ENCODE measurements at places on chromosomes 12 and 14. TPM values are rescaled to one million over a fixed set of nuclear protein-coding genes. Genes with fewer than 3 reads are reported as not detected.

PAPLN gene
- 0.75 TPM for total RNA-seq

C12orf60 gene
- total RNA-seq: 2.2 TPM

ZC3H14 gene
- 93.2 TPM for total RNA-seq

RFLNA gene
- total RNA-seq: 1.1 TPM

GRCh38 chr14:98958048-98958631 is 313.9 kb downstream of the BCL11B start:
- no peaks in the 10 kb centered on the region for H3K36me3 ChIP-seq
- no peaks in the 10 kb centered on the region for H3K27me3 ChIP-seq
- no peak for DNase-seq
- no peaks in the 10 kb centered on the region for H3K4me1 ChIP-seq
- H3K27ac ChIP-seq: no peak overlapping the region

- peak overlapping the region; percentile 68 for H3K27ac ChIP-seq
- no peak for DNase-seq
- H3K4me1 ChIP-seq: peaks cover 77% of the 10 kb centered on the region
- H3K36me3 ChIP-seq: no peaks in the 10 kb centered on the region
- no peak overlapping the region for H3K4me3 ChIP-seq
Measured at GRCh38 chr14:91374287-91374878, 43.2 kb downstream of the CCDC88C start.

DNA sequence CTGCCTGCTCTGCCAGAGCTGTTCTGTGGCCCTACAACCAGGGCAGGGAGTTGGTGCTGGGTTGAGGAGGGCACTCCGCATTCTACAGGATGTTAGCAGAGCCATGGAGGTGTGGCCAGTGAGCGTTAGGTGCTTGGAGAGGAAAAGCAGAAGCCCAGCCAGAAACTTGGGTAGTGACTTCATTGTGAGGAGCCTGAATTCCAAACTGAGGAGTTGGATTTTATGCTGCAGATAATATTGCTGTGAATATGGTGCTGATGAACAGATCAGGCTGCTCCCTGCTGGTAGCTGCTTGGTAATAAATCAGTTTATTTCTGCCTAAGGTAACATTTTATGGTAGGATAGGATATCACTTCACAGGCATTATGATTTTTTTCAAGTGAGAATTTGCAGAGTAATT is 7.1 kb upstream of the CCDC175 start:
- peaks cover 39% of the 10 kb centered on the region for H3K4me1 ChIP-seq
- no peaks in the 10 kb centered on the region for H3K36me3 ChIP-seq
- H3K27ac ChIP-seq: no peak overlapping the region
- H3K27me3 ChIP-seq: no peaks in the 10 kb centered on the region
- DNase-seq: peak; percentile 69

GRCh38 chr14:44154874-44155273 is 352.2 kb downstream of the FSCB start:
- no peaks in the 10 kb centered on the region for H3K27me3 ChIP-seq
- no peak overlapping the region for H3K27ac ChIP-seq
- no peaks in the 10 kb centered on the region for H3K36me3 ChIP-seq
- no peak for DNase-seq

DNA sequence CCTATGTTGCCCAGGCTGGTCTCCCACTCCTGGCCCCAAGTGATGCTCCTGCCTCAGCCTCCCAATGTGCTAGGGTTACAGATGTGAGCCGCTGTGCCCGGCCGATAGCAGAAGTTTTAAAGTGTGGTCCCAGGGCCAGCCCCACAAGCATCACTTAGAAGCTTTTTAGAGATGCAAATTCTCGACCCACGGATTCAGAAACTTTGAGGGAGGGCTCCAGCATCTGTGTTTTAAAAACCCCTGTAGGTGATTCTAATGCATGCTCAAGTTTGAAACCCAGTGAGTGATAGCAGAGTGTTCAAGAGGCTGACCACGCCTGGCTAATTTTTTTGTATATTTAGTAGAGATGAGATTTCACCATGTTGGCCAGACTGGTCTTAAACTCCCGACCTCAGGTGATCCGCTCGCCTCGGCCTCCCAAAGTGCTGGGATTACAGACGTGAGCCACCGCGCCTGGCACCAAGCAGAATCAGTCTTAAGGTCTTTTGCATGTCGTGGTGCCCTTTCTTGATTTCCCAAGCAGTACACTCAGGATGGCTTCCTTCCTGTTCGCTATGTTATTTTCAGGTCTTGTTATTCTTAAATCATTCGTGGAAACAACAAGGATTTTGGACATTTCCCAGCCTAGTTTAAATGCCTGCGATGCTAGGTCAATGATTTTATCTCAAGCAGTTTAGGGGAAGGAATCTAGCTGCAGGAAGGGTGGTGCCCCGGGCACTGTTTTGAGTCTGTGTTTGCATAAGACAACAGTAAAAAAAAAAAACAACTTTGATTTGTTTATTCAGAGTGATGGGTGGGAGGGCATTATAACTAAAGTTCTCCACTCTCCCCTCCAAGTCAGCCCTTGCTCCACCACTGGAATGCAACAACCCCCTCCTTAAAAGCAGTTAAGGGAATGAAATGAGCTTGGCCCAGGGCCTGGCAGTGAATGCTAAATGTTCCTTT is 9.2 kb upstream of the RILPL2 start:
- no peak for DNase-seq
- H3K27me3 ChIP-seq: no peaks in the 10 kb centered on the region
- no peaks in the 10 kb centered on the region for H3K36me3 ChIP-seq
- H3K4me3 ChIP-seq: no peak overlapping the region
- H3K4me1 ChIP-seq: no peaks in the 10 kb centered on the region

- H3K36me3 ChIP-seq: no peaks in the 10 kb centered on the region
- DNase-seq: no peak
- no peaks in the 10 kb centered on the region for H3K4me1 ChIP-seq
- no peak overlapping the region for H3K27ac ChIP-seq
- no peak overlapping the region for H3K4me3 ChIP-seq
Measured at GRCh38 chr12:95693689-95694088, 96.9 kb downstream of the NTN4 start.

GRCh38 chr14:22397221-22397737 is 191.7 kb downstream of the DAD1 start:
- H3K4me3 ChIP-seq: no peak overlapping the region
- H3K27me3 ChIP-seq: no peaks in the 10 kb centered on the region
- DNase-seq: no peak
- no peaks in the 10 kb centered on the region for H3K36me3 ChIP-seq
- peaks cover 32% of the 10 kb centered on the region for H3K4me1 ChIP-seq

- H3K27me3 ChIP-seq: no peaks in the 10 kb centered on the region
- DNase-seq: peak; percentile 5
- no peak overlapping the region for H3K27ac ChIP-seq
- no peaks in the 10 kb centered on the region for H3K4me1 ChIP-seq
Measured at GRCh38 chr12:107593713-107594381, 91.8 kb upstream of the PWP1 start.

- H3K27me3 ChIP-seq: peaks cover 4% of the 10 kb centered on the region
- no peak for DNase-seq
- peaks cover 16% of the 10 kb centered on the region for H3K4me1 ChIP-seq
- no peak overlapping the region for H3K27ac ChIP-seq
Measured at GRCh38 chr14:96225745-96226151, 21.1 kb downstream of the BDKRB2 start.

GRCh38 chr14:73749706-73750530 is 35.7 kb upstream of the PNMA1 start:
- H3K27me3 ChIP-seq: no peaks in the 10 kb centered on the region
- DNase-seq: no peak
- no peaks in the 10 kb centered on the region for H3K36me3 ChIP-seq
- no peak overlapping the region for H3K4me3 ChIP-seq

- H3K4me3 ChIP-seq: no peak overlapping the region
- no peak overlapping the region for H3K27ac ChIP-seq
- no peak for DNase-seq
- H3K4me1 ChIP-seq: no peaks in the 10 kb centered on the region
- no peaks in the 10 kb centered on the region for H3K27me3 ChIP-seq
Measured at GRCh38 chr14:50381823-50382287, 14.8 kb downstream of the CDKL1 start.

GRCh38 chr14:33738029-33738428 is 212.8 kb downstream of the EGLN3 start:
- no peak overlapping the region for H3K27ac ChIP-seq
- DNase-seq: no peak
- H3K4me1 ChIP-seq: no peaks in the 10 kb centered on the region
